Bronchial epithelial cell (primary cell): ENCODE measurements at places on chromosomes 13 and 19. TPM values are rescaled to one million over a fixed set of nuclear protein-coding genes. Genes with fewer than 3 reads are reported as not detected.

The NRTN gene
- 0.51 and 1.3 TPM in 2 replicates for total RNA-seq

The ZNF844 gene
- total RNA-seq: 1.6 and 4.1 TPM in 2 replicates

The ZNF541 gene
- not detected in 2 replicates for total RNA-seq

The VSTM2B gene
- not detected in 2 replicates for total RNA-seq

The LSM14A gene
- total RNA-seq: 86.1 and 142 TPM in 2 replicates

The MCEMP1 gene
- total RNA-seq: not detected in 2 replicates

The LILRA5 gene
- not detected in 2 replicates for total RNA-seq

The IGFL3 gene
- not detected in 2 replicates for total RNA-seq

The FCER2 gene
- total RNA-seq: not detected in 2 replicates

The LHB gene
- 0.38 TPM in 1 of 2 replicates, not detected in the other for total RNA-seq

The ZFP36 gene
- total RNA-seq: 3.4 and 5.0 TPM in 2 replicates

The PRTN3 gene
- not detected in 2 replicates for total RNA-seq

The METTL21C gene
- not detected in 2 replicates for total RNA-seq

The CEACAM1 gene
- 1.6 and 1.7 TPM in 2 replicates for total RNA-seq
